ENCODE measurements at places on chromosomes 7 and 10.

GRCh38 chr10:47008769-47009168, 97.5 kb downstream of the PTPN20 start:
- no peak for DNase-seq

DNA sequence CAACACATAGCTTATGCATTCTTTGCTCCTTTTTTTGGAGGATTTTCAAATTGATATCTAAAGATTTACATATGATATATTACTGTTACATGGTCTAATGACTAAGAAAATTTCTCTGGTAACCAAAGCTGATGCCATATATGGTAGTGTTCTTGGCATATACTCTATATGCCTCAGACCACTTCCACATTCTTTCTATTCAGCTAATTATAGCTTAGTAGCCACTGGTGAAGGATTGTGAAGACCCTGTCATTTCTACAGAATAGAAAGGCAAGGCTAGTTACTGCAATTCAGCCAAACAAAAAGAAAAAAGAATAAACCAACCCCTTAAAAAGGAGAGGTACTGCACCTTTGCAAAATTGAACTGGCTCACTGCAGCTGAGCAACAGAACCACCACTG, 3.7 kb downstream of the PURB start:
- peak; percentile 59 for DNase-seq

- DNase-seq: peak; percentile 52
Observed at GRCh38 chr10:4519658-4520402, 306.2 kb upstream of the AKR1E2 start.

- DNase-seq: no peak
Observed at GRCh38 chr10:62323751-62324150, 50.4 kb upstream of the ZNF365 start.

DNA sequence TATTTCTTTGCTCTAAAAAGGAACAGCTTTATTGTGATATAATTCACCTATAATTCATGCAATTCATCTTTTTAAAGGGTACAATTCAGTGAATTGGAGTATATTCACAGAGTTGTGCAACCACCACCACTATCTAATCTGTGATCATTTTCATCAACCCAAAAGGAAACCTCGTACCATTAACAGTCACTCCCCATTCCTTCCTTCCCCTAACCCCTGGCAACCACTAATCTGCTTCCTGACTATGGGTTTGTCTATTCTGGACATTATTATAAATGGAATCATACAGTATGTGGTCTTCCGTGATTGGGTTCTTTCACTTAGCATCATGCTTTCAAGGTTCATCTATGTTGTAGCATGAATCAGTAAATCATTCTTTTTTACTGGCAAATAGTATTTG, 52.3 kb downstream of the MKI67 start:
- no peak for DNase-seq

- DNase-seq: no peak
Observed at GRCh38 chr7:135129579-135129978, 18.3 kb upstream of the TMEM140 start.

GRCh38 chr7:28908775-28909174, 49.4 kb downstream of the TRIL start:
- DNase-seq: no peak

- DNase-seq: no peak
Observed at GRCh38 chr7:154748089-154748786, 254.7 kb downstream of the PAXIP1 start.

GRCh38 chr10:70363971-70364771, 18.3 kb downstream of the LRRC20 start:
- DNase-seq: peak; percentile 91
